GM23248 (cell line): ENCODE measurements at places on chromosomes 7 and 10. TPM values are rescaled to one million over a fixed set of nuclear protein-coding genes. Genes with fewer than 3 reads are reported as not detected.

GRCh38 chr10:3136336-3136735, 36.2 kb downstream of the PITRM1 start:
- H3K36me3 ChIP-seq = peaks cover 81% of the 10 kb centered on the region
- peak; percentile 51 for DNase-seq
- H3K4me1 ChIP-seq = peaks cover 22% of the 10 kb centered on the region
- no peak overlapping the region for H3K4me3 ChIP-seq
- no peaks in the 10 kb centered on the region for H3K27me3 ChIP-seq

Gene CPEB3
- total RNA-seq = 0.63 and 1.1 TPM in 2 replicates

- H3K36me3 ChIP-seq = no peaks in the 10 kb centered on the region
- H3K4me3 ChIP-seq = no peak overlapping the region
- no peak for DNase-seq
- H3K27ac ChIP-seq = no peak overlapping the region
Measured at GRCh38 chr7:131995324-131995723, 438.9 kb upstream of the PODXL start.

GRCh38 chr7:15204421-15204820, 301.9 kb upstream of the DGKB start:
- no peak for DNase-seq
- H3K4me3 ChIP-seq = no peak overlapping the region
- H3K4me1 ChIP-seq = peaks cover 1% of the 10 kb centered on the region; the same call in 1 of the 2 replicates
- no peaks in the 10 kb centered on the region for H3K36me3 ChIP-seq
- H3K27me3 ChIP-seq = no peaks in the 10 kb centered on the region
- H3K27ac ChIP-seq = no peak overlapping the region

DNA sequence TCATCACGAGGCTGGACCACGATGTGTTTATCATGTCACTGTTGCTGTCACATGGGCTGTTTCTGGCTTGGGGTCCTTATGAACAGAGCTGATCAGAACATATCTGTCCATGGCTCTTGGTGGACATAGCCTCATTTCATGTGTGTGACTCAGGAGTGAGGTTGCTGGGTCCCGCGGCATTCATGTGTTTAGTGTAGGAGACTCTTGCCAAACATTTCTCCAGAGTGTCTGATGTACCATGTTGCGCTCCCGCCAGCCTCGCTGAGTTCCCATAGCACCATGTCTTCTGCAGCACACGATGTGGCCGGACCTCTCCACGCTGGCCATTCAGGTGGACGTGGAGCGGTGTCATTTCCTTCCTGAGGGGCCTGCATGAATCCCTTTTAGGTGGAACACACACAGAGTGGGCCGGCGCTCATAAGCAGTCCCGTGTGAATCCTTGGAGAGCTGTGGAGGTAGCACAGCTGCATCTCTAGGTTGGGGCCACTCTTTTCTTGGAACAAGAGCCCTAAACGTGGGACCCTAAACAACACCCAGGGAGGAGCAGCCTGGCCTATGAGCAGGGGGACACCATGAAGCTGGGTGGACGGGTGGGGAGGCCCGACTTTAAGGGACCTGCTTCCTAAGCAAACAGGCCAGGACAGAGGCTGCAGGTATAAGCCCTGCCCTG, 134.6 kb downstream of the LHPP start:
- H3K4me1 ChIP-seq = no peaks in the 10 kb centered on the region
- H3K27me3 ChIP-seq = no peaks in the 10 kb centered on the region
- H3K4me3 ChIP-seq = no peak overlapping the region

DNA sequence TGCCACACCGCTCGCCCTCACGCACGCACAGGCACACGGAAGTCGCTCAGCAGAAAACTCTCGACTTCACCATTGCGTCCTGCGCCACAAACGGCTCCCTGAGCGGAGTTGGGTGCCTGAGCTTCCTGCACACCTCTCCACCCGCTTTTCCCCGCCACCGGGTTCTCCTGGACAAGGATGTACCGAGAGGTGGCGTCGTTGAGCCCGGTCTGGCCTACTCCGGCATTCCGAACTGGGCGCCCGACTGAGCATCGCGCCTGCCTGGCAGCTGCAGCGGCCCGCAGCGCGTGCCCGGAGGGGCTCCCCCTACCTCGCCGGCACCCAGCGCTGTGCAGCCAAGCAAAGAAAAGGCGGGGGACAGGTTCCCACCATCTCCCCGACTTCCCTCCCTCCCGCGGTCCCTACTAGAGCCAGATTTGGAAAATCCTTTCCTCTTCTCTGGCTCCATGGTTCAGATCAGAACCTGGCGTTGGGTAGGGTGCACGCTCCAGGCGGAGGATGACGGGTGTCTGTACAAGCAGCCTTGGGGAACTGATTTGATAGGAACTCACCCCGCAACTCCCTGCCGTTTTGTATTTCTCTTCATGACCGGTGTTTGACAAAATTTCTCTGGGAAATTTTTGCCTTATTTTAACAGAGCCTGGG, 1.7 kb downstream of the SORCS3 start:
- H3K4me1 ChIP-seq = no peaks in the 10 kb centered on the region
- DNase-seq = peak; percentile 67
- H3K27me3 ChIP-seq = peaks cover 45% of the 10 kb centered on the region
- no peak overlapping the region for H3K27ac ChIP-seq
- H3K4me3 ChIP-seq = peak overlapping the region; percentile 47

Gene CACNB2
- 0.32 and 3.7 TPM in 2 replicates for total RNA-seq

DNA sequence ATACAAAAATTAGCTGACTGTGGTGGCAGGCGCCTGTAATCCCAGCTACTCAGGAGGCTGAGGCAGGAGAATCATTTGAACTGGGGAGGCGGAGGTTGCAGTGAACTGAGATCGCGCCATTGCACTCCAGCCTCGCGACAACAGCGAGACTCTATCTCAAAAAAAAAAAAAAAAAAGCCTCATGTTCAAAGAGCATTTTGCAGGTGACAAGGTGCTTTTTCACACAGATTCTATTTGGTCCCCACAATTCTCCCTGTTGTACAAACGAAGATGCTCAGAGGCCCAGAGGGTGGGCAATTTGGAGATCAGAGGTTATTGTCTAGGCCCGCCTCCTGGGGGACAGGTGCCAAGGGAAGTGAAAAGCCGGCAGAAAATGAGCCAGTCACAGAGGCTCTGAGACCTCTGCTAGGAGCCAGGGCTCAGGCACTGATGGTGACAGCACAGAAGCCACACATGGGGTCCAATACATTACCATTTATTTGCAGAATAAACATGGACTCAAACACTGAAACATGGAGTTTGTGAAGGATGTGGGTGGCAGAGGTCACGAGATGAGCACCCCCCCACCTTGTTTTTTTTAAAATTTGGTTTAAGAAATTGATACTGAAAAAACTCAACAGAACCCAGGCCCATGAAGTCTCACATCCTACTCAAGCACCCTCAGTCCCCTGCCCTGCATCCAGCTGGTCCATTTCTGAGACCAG, 882 bp upstream of the GAL3ST4 start:
- DNase-seq = no peak
- no peak overlapping the region for H3K4me3 ChIP-seq
- H3K4me1 ChIP-seq = no peaks in the 10 kb centered on the region
- H3K27ac ChIP-seq = no peak overlapping the region
- H3K36me3 ChIP-seq = no peaks in the 10 kb centered on the region

Gene MINDY4
- 1.8 and 3.5 TPM in 2 replicates for total RNA-seq

- no peaks in the 10 kb centered on the region for H3K27me3 ChIP-seq
- no peak overlapping the region for H3K4me3 ChIP-seq
- no peaks in the 10 kb centered on the region for H3K36me3 ChIP-seq
- H3K4me1 ChIP-seq = peaks cover 20% of the 10 kb centered on the region
Measured at GRCh38 chr10:78830062-78830975, 238.4 kb upstream of the ZMIZ1 start.

- no peaks in the 10 kb centered on the region for H3K36me3 ChIP-seq
- peaks cover 9% of the 10 kb centered on the region for H3K4me1 ChIP-seq
- H3K27me3 ChIP-seq = no peaks in the 10 kb centered on the region
- no peak overlapping the region for H3K4me3 ChIP-seq
Measured at GRCh38 chr10:62155054-62155680, 113.5 kb downstream of the RTKN2 start.

DNA sequence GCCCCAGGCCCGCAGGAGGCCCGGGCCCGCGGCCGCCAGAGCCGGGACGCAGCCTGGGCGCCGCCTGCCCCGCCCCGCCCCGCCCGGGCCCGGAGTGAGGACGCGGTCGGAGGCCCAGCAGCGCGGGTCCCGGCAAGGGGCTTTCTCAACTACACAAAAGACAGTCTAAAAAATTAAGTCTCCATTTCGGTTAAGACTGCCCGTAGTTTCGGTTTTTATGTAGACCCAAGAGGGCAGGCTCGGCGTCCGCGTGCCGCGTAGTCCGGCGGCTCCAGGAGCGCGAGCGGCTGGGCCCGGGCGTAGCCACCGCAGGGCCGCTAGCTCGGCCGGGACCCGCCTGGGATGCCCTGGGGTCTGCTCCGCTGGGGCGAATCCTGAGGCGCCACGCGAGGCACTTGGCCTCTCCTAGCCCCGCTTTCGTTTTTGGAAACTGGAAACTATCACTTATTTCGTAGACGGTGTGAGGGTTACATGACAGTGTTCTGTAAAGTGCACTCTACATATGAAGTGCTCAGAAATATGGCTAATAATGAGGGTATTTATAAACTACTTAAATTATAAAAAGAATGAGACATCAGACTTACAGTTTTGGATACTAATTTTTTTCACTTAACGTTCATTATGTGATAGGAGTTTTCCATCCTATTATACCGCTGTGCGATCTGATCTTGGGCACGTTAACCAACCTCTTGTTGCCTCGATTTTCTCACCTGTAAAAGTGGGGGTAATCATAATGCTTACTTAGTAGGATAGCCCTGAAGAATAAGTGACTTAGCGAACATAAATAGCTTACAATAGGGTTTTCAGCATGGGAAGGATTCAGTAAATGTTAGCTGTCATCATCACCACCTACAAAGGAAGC, 573 bp downstream of the BLVRA start:
- 0 out of 2 replicates have a peak overlapping the region, but pooled peaks have one; percentile 14 for H3K27ac ChIP-seq
- DNase-seq = peak; percentile 70
- no peaks in the 10 kb centered on the region for H3K27me3 ChIP-seq
- H3K4me1 ChIP-seq = peaks cover 15% of the 10 kb centered on the region
- H3K36me3 ChIP-seq = no peaks in the 10 kb centered on the region

- no peaks in the 10 kb centered on the region for H3K36me3 ChIP-seq
- H3K4me1 ChIP-seq = peaks cover 34% of the 10 kb centered on the region
- H3K27me3 ChIP-seq = no peaks in the 10 kb centered on the region
- H3K27ac ChIP-seq = no peak overlapping the region
- no peak overlapping the region for H3K4me3 ChIP-seq
- DNase-seq = peak; percentile 47
Measured at GRCh38 chr7:95861041-95861440, 88.7 kb downstream of the DYNC1I1 start.

Gene PTF1A
- total RNA-seq = not detected in 2 replicates

Gene NKX1-2
- not detected in 2 replicates for total RNA-seq

DNA sequence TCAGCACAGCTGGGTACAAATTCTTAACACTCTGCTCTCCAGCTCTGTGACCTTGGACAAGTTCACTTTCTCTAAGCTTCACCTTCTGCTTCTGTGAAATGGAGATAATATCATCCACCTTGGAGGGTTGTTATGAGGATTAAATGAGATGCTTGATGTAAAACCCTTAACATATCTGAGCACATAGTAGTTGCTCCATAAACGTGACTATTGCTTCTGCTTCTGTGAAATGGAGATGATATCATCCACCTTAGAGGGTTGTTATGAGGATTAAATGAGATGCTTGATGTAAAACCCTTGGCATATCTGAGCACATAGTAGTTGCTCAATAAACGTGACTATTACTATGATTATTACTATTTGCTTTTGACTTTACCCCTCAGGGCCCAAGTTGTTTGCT, 14.6 kb downstream of the EPHB6 start:
- H3K27ac ChIP-seq = no peak overlapping the region
- H3K27me3 ChIP-seq = no peaks in the 10 kb centered on the region
- no peaks in the 10 kb centered on the region for H3K4me1 ChIP-seq
- no peaks in the 10 kb centered on the region for H3K36me3 ChIP-seq
- no peak overlapping the region for H3K4me3 ChIP-seq
- DNase-seq = no peak

DNA sequence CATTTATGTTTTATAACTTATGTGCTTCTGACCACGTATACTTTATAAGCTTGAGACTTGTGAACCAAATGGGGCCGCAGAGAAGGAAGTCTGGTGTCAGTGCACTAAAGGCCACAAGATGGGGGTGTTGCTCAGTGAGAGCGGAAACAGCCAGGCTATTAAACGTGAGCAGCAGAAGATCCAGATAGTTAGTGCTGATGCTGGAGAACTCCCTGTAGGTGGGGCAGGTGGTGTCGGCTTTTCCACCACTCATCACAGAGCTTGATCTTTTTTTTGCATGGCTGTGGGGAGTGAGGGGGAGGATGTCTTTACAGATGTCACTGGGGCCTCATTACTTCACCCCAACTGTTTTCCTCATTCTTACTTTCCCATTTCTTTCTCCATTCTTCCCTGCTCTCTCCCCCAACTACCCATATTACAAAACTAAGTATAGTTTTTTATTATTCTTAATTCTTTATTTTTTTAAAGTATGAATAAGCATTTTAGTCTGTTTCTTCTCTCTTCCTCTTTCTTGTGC, 34.7 kb downstream of the ACADSB start:
- no peaks in the 10 kb centered on the region for H3K36me3 ChIP-seq
- H3K27me3 ChIP-seq = no peaks in the 10 kb centered on the region
- DNase-seq = peak; percentile 76
- no peak overlapping the region for H3K27ac ChIP-seq
- no peak overlapping the region for H3K4me3 ChIP-seq

Gene RELN
- total RNA-seq = 0.38 and 0.97 TPM in 2 replicates

DNA sequence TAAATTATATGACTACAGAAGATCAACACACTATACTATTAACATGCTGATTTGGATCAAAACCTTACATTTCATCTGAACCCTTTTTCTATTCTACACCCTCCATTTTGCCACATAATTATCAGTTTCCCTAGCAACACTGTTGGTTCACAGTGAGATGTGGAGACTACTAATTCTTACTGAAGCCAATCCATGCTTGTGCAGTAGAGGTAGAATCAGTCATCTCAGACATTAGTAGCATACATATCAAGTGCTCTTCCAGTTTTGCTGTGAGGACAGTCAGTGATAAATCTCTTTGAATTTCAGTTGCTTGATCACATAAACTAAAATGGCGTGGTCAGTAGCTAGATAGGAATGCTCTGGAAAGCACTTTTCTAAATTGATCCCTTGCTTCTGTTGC, 70.3 kb downstream of the PON1 start:
- H3K4me1 ChIP-seq = no peaks in the 10 kb centered on the region
- no peaks in the 10 kb centered on the region for H3K36me3 ChIP-seq
- H3K4me3 ChIP-seq = no peak overlapping the region
- no peak overlapping the region for H3K27ac ChIP-seq
- DNase-seq = no peak
- 0 out of 2 replicates have a peak, but pooled peaks cover 11% of the 10 kb centered on the region for H3K27me3 ChIP-seq
